ENCODE measurements at places on chromosomes 11 and 22.

DNA sequence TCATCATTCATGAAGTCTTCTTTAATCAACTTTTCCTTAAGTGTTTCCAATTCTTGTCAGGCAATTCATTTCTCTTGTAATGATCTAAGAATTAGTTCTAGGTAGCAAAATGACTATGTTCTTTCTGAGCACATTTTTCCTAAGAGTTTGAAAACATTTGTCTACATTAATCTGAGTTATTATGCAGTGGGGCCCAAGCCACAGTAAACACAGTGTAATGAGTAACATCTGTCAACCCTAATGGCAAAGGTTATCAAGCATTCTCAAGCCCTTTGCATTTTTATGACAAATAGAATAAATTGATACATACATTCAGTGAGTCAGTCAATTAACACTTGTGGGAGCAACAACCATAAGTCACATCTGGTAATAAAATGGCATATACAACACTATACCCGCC is 106.7 kb upstream of the ZC3H12C start:
- DNase-seq, result no peak

DNA sequence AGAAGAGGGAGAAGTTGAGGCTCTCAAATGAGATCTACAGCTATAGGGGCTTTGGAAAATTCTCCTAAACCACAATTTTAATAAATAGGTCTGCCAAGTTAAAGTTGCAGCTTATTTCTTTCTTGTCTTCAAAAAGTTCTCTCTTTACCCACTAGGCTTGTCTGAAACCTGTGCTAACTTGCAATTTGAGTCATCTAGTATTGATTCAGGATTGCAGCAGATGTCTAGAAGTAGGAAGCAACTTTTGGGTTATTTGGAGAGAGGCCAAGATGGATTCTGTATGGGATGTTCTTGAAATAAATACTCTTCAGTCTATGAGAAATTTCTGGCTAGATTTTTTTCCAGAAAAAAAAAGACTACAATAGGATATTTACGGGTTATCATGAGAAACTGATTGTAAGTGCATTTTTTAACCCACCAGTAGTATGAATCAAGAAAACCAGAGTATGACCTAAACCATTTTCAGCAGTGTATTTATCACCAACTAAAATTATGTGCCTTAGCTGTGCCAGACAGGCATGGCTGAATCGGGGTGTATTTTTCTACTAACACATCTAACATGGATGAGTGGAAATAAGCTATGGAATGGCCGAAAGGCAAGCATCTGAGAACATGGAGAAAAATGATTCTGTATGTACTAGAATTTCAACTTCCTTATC is 4.9 kb upstream of the RAB38 start:
- no peak for DNase-seq

DNA sequence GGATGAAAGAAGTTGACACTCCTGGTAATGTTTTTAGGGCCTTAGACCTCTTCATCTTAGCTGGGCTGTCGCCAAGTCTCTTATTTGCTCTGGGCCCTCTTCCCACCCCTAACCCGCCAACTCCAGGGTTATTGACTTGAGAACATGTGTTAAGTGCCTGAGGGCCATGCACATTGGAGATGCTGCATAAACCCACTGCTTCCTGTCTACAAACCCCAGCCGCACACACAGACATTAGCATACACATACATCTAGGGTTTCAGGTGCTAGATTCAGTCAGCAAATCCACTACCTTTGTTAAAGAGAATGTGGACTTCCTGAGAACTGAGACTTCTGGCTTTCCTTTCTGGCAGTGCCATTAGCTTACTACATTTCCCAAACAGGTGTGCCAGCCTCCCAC is 817 bp downstream of the PANX3 start:
- DNase-seq, result no peak

GRCh38 chr11:11463405-11463804 is 110.4 kb upstream of the CSNK2A3 start:
- DNase-seq, result no peak

DNA sequence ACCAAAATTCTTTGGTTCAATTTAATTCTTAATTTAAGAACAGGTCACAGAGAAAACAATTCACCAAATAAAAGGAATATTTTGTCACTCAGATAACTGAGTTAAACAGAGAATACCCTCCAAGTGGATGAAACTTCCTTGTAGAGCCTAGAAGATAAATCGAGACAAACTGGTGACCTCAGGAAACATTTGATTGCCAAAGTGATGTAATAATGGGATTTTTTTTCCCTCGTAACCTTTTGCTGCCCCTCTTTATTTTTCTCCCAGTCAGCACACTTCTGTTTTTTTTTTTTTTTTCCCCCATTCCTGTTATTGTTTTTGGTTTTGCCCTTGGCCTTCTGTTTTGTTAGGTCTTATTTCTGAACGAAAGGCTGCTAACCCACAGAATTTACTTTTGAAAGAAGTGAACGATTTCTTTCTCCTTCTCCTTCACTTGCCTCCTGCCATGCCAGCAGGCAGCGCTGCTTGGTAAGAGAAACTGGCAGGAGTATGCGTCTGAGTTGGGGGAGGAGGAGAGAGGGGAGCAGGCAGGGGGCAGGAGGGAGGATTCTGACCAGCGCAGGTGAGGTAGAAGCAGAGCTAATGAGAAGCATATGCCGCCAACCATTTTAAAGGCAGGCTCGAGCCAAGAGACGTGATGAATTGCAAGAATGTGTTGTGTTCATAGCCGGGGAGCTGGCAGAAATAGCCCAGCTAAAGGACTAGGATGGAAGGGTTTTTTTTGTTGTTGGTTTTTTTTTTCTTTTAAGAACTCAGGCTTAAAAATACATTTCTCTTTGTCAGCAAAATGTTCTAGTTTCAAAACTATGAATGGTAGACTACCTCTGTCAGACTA is 121.9 kb upstream of the MTMR2 start:
- no peak for DNase-seq

GRCh38 chr11:74138572-74138971 is 32.2 kb downstream of the C2CD3 start:
- peak; percentile 96 for DNase-seq

- peak; percentile 4 for DNase-seq
Observed at GRCh38 chr11:134417871-134418840, 6.1 kb upstream of the B3GAT1 start.

Data from ELR (cell line).